Effector memory CD8-positive, alpha-beta T cell (primary cell): ENCODE measurements at places on chromosomes 4 and X.

- DNase-seq = no peak
These were observed 160.9 kb downstream of the AFAP1 start for GRCh38 chr4:7778510-7779431.

GRCh38 chr4:73707269-73707875 is 33.0 kb upstream of the CXCL8 start:
- no peak for DNase-seq

- DNase-seq = no peak
These were observed 35.1 kb downstream of the FBXO8 start for GRCh38 chr4:174248407-174248806.

DNA sequence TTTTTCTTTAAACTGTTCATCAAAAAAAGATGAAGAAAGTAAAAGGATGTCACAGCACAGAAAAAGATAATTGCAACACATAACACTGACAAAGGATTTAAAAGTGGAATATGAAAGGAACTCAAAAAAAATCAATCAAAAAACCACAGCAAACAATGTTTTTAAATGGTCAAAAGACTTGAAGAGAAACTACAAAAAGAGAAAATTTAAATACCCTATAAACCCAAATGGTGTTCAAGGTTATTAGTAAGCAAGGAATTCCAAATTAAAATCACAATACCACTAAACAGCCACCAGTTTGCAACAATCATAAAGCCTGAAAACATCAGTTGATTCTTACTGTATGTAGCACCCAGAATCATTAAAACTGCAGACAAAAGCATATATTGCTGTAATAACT is 36.5 kb upstream of the PCDH10 start:
- no peak for DNase-seq

GRCh38 chr4:163332526-163333406 is at the start of gene NPY1R:
NPY1R (minus strand) TSS chr4:163332596; CDS start chr4:163326554, 6,042 bp downstream.
- DNase-seq = no peak

DNA sequence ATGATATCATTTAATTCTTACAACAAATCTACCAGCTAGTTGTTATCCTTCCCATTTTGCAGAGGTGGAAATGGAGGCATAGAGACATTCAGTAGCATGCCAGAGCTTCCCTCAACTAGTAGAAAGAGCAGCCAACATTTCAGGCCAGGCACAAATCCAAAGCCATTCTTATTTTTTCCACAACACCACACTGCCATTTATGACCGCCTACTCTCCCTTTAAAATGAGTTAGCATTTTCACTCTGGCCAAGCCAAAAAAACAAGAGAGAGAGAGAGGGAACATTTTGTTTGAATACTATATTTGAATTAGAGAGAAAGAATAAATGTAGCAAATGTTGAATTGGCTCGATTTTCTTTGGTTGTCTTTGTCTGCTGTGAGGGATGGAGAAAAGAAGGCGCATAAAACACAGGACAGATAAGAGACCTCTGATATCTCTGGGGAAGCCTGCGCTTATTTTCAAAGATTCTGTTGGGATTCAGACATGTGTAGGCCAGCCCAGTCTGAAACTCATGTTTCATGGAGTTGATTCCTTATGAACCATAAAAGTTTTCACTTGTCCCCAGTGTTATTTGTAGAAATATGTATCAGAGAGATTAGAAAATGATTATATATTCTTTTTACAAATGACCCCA is 265.7 kb downstream of the RAB28 start:
- no peak for DNase-seq

DNA sequence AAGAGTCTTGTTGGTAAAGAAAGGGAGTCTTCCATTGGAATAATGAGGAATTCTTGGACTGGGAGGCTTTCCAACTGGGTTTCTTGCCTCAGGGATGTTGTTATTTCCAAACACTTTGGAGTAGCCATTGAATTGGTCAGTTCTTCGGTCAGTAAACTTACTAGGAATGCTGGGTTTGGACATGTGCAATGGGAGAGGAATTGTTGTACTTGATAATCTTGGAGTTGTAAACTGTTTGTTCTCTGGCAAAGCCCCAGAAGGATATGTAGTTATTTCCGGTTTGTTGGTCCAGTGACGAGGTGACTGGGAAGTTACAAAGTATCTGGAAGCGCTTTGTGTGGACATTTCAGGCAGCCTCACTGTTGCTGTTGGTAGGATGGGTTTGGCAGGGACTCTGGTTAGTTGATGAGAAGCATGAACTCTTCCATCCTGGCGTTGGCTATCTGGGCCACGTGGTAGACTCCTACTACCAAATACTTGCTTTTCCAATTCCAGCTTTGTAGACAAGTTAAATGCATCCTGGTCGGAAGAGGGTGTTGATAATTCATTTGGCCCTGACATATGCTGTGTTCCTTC is 25.9 kb downstream of the MXRA5 start:
- DNase-seq = no peak

DNA sequence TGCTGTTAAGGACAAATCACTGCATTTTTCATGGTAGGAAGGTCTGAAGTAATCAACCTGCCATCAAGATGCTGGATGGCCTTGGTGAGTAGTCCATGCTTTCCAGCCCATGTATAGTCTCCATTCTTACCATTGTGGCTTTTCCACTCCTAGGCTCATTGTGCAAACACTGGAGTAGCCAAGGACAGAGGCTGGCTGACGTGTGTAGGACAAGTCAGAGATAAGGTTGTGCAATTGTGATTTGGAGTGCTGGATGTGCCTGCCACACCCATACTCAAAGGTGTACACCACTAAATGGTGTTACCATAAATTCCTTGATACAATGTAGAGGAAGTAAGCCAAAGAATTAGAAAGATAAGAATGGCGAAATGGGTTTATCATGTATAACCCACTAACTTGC is 26.3 kb upstream of the RADX start:
- no peak for DNase-seq

- DNase-seq = no peak
These were observed 419 bp upstream of the RPGR start for GRCh38 chrX:38327775-38328081.

DNA sequence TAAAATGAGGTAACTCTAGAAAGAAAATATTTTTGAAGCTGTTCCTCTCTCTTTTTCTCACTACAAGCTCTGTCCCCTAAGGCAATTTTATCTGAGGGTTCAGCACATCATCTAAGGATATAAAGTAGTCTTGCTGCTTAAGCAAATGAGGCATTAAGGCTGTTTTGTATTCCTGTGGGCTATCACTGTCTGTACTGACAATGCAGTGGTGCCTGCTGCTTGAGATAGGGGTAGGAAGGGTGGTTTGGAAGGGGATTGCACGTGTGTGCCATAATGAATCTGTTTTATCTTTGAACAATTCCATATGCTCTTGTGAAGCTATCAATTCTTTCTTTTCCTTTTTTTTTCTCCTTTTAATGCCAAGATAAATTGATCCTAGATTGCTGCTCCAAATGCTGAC is 128.0 kb upstream of the ATOH1 start:
- no peak for DNase-seq

DNA sequence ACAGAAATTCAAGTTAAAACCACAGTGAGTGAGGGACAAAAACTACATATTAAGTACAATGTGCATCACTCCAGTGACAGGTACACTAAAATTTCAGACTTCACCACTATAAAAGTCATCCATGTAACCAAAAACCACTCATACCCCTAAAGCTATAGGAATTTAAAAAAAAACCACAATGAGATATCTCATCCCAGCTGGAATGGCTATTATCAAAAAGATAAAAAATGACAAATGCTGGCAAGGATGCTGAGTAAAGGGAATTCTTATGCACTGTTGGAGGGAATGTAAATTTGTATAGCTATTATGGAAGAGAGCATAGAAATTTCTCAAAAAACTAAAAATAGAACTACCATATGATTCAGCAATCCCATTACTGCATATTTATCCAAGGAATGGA is 171.1 kb downstream of the HHIP start:
- no peak for DNase-seq

DNA sequence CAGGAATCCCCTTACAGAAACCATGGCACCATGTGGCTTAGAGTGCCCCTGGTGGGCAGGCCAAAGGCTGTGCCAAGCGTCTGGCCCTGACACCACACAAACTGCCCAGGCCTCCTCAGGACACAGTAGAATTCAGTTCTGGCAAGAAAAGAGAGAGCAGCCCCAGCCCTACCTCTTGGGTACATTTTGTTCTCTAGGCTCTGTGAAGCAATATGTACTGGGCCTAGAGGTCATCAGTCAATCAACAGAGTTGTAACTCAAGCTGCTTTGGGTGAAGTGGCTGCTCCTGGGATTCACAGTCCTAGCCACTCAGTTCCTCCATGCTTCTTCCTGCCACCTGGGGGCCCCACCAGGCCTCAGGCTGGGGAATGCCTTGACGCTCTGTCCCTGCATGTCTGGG is 158.1 kb upstream of the MAMLD1 start:
- no peak for DNase-seq

DNA sequence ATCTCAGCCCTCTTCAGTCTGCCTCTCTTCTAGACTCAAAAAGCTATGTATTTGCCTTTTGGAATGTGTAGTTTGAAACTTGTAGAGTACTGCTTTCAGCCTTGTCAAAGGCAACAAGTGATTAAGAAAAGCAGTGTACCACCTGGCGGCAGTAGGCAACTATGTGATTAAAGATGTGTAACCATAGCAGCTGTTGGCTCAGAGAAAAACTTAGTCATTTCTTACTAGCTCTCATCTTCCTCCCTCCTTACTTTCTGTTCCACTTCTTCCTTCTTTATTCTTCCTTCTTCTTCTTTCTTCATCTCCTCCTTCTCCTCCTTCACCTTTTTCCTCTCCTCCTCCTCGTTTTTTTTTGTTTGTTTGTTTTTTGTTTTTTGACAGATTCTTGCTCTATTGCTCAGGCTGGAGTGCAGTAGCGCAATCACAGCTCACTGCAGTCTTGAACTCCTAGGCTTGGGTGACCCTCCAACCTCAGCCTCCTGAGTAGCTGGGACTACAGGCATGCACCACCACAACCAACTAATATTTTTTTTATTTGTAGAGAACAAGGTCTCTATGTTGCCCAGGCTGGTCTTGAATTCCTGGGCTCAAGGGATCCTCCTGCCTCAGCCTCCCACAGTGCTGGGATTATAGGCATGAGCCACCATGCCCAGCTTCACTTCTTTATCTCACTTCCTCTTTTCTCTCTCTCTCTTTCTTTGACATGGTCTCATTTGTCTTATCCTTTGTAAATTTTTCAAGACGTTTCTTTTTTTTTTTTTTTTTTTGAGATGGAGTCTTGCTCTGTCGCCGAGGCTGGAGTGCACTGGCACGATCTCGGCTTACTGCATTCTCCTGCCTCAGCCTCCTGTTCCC is 32.6 kb downstream of the ABHD18 start:
- no peak for DNase-seq

- DNase-seq = no peak
These were observed 128.7 kb downstream of the GABRB1 start for GRCh38 chr4:47160095-47160494.

GRCh38 chrX:3777416-3777815 is 64.0 kb upstream of the PRKX start:
- DNase-seq = no peak

- DNase-seq = peak; percentile 25
These were observed 52.9 kb upstream of the HPF1 start for GRCh38 chr4:169810325-169811323.

GRCh38 chrX:41085878-41086626 is 807 bp downstream of the USP9X start:
- DNase-seq = peak; percentile 16

GRCh38 chr4:29900336-29900735 is 819.8 kb upstream of the PCDH7 start:
- no peak for DNase-seq

DNA sequence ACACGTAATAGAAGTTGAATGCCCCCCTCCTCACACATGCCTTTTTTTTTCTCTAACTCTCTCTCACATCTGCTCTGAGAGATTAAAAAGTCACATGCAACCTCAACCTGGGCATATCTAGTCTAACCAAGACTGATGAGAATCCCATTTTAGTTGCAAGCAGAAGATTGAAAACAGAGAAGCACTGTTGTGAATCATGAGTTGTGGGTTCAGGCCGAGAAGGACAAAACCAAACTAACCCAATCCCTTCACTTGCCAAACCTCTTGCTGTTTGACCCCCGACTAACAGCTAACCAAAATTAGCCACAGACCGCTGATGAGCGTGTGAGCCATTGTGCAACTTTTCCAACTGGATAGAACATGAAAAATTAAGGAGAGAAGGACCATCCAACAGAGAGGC is 31.8 kb downstream of the CXCL1 start:
- no peak for DNase-seq

DNA sequence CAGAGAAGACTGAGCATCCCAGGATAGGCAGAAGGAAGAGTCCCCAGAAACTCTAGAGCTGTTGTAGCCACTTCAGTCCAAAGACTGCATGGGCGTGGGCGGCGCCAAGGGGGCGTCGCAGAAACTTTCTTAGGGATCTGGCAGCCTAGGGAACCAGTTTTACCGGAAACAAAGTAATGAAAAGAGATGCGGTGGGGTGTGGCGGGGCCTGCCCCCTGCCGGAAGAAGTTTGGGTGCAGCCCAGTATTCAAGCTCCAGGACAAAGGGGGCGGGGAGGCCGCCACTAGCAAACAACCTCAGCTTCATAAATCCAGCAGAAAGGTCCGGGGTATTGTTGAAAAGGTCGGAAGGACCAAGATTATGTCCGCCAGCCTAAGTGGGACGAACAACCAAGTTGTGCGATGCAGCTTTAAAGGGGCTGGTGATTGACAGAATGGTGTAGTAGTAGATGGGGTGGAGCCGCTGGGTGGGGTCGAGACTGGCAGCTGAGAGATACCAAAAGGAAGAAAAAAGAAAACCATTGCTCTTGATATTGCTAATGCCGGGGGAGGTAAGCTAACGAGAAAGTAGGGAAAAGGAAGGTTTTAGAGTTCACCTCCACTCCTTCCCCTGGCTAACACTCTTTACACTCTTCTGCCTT is 190.5 kb downstream of the RRAGB start:
- DNase-seq = peak; percentile 5

GRCh38 chr4:88418411-88418810 is 38.5 kb upstream of the HERC5 start:
- DNase-seq = no peak

DNA sequence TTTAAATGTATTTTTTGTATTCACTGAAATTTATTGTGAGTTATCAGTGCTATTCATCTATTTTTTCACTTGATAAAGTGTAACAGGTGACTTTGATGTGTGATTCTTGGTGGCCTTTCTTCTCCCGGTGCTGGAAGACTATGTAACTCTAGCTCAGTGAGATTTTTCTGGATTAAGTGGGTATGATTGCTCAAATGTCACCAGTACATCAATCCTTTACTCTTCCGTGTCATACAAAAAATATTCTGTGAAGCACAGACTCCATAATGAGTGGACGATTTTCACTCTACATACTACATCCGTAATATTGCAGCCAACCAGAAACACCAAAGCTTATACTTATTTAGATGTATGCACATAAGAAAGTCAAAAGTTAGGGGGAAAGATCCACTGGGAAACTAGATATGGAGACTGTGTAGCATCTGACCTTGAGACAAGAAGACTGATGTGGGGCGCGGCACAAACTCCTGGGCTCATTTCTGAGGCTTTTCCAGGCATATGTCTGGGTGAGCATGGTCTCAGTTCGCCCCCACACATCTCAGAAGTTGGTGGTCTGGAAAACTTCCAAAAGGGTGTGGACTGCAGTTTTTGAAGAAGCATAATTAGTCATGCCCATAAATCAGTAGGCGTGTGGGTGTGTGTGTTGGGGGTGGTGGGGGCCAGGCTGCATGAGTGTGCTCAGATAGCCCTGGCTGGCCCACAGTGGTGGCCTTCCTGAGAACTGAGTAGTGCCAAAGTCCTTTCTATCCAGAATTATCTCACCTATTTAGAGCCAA is 53.9 kb upstream of the TENM3 start:
- no peak for DNase-seq

GRCh38 chr4:69977582-69977981 is 12.1 kb upstream of the CSN2 start:
- no peak for DNase-seq

GRCh38 chr4:48693856-48694574 is 86.1 kb downstream of the FRYL start:
- DNase-seq = no peak

GRCh38 chr4:132276185-132276584 is 872.9 kb upstream of the PCDH10 start:
- no peak for DNase-seq
